Activated T-helper 17 cell treated with anti-CD3 and anti-CD28 coated beads, Interleukin-2, amount 50 U/mL, for 72 hours (primary cell): ENCODE measurements at places on chromosomes 13 and 19.

DNA sequence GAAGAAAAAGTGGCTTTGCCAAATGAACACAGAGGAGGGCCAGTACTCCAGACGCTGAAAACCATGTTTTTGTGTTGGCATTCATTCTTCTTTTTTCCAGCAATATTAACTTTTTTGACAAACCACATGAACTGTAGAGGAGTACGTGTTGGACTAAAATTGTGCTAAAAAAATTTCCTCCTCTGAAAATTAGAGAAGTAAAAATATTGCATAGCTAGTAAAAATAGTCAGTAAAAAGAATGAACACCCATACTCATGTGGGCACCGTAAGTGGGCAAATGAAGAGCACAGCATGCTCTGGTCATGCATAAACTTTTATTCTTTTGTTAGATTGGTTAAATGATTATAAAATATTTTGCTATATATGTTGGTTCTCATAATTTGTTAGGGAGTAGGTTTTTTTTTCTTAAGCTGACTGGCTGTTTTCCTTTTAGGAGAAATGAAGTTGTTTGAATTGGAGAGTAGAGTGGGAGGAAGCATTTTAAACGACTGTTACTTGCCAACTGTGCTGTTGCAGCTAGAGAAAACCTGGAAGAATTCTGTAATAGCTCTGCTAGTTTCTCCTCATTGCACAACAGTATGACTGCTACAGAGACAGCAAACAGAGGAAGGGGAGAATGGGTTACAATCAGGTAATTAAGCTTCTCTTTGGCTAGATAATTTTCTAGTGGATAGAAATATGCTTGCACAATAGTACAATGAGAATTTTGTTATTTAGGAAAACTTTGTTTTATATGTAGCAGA lies 222.4 kb downstream of the KCTD12 start:
- no peak for ATAC-seq

GRCh38 chr19:45191375-45191774 lies 12.8 kb downstream of the BLOC1S3 start:
- no peak for ATAC-seq

DNA sequence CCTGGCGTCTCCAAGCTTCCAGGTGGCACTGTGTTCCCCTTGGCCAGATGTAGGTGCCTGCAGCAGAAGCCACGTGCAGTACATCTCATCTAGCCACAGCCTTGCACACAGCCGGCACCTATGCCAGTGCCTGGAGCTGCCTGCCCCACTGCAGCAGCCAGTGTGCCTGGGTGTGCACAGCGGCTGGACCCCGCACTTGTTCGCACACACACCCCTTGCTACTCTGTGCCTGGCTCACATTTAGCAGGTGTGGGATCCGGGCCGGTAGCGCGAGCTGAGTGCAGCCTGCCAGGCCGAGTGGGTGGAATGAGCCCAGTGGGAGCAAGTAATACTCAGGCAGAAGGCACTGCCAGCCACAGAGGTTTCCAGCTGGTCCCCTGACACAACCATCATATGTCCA lies 26.9 kb upstream of the RBM26 start:
- ATAC-seq: no peak

DNA sequence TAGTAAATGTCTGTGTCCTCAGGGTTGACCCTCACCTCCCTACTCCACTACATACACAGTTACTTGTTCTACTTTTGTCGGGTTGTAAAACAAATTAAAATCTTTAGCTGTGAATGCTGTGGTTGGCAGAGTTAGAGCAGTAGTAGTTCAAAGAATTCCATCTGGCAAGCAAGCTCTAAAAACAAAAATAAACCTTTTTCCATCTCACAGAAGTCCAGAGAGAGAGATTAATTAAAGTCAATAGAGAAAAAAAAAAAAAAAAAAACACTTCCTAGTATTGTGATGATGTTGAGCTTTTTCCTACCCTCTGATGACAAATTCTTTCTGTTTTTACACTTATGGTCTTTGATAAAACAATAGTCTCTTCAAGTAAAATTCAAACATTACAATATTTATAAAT lies 338.4 kb downstream of the PCDH17 start:
- no peak for ATAC-seq

GRCh38 chr19:38656171-38656981 lies 8.9 kb downstream of the ACTN4 start:
- ATAC-seq: peak; percentile 49

DNA sequence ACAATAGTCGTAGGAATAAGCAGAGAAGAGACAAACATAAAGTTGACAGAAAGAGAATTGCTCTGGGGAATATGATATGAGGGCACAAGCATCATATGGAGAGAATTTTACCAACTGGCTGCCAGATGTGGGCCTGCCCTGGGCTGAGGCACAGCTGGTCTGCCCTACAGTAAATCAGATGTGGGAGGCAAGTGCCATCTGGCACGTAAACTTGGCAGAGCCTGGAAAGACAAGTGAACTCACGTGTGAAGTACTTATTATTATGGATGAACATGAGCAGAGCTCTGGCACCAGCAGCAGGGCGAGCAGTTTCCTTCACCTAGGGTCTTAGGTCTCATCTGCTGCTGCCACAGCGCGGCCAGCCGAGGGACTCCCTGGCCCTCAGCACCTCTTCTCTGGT lies 20.6 kb downstream of the PCDH8 start:
- no peak for ATAC-seq

GRCh38 chr19:16837035-16837362 lies 7.8 kb downstream of the SIN3B start:
- ATAC-seq: no peak

- ATAC-seq: peak; percentile 28
Observed at GRCh38 chr13:40666933-40667621, 636 bp upstream of the FOXO1 start.

GRCh38 chr13:58633226-58633625 lies 1001.7 kb downstream of the PCDH17 start:
- no peak for ATAC-seq

DNA sequence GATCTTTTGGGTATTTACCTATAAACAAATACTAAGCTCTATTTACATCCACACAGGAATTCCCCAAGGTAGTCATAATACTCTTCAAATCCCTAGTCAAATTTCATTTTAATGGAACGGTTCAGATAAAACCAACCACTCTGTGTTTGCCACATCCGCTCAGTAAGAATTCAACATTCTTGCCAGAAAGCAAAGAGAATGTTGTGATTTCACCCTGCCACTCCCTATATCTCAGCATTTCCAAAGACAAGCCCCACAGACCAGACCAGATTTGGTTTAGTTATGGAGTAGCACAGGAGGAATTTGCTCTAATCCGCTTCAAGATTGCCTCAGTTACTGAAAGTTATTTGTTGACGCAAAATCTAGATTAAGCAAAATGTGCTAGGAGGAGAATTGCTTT lies 105.6 kb upstream of the SERP2 start:
- ATAC-seq: no peak

DNA sequence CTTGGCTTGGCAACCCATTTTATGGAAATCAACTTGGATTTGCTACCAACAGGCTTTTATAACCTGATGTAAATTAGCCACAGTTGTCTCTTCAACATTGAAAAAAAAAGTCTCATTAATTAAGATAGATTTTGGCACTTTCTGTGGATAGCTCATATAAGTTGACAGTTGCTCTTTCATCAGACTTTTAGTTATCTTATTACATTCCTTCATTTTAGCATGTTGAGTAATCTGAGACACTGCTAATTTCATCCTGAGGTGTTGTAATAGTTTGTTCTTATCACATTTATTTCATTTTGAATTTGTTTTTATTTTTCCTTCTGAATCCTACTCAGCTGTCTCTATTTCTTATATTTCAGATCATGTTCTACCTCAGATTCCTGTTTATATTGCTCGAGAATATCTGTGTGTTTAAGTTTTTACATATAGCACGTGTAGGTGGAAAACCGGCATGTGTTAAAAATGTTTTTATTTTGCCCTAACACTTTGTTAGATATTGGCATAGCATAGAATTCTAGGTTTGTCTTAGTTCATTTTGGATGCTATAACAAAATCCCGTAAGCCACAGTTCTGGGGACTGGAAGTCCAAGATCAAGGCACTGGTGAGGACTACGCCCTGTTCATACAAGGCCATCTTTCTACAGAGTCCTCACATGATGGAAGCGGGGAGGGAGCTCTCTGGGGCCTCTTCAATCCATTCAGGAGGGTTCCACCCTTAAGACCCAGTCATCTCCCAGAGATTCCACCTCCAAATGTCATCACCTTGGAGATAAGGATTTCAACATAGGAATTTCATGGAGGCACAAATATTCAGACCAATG lies 239.4 kb downstream of the COL4A1 start:
- ATAC-seq: no peak

GRCh38 chr13:19071161-19071936 lies 110.3 kb downstream of the TUBA3C start:
- no peak for ATAC-seq

DNA sequence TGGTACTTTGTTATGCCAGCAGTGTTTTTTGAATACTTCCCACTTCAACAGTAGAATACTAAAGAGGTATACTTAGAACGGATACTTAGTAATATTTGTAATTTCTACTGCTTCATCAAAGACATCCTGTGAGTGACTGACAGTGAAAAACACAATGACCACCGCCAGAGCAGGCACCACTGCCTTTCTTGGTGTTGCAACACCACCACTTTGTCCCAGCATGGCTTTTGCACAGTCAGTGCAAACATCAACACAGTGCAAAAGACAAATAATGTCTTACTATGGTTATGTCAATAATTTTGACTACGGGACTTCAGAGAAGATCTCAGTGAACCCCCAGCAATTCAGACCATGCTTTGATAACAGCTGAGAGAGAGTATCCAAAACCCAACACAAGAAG lies 220.5 kb downstream of the RBM26 start:
- ATAC-seq: no peak

GRCh38 chr13:33272531-33273124 lies 12.9 kb downstream of the STARD13 start:
- ATAC-seq: no peak

DNA sequence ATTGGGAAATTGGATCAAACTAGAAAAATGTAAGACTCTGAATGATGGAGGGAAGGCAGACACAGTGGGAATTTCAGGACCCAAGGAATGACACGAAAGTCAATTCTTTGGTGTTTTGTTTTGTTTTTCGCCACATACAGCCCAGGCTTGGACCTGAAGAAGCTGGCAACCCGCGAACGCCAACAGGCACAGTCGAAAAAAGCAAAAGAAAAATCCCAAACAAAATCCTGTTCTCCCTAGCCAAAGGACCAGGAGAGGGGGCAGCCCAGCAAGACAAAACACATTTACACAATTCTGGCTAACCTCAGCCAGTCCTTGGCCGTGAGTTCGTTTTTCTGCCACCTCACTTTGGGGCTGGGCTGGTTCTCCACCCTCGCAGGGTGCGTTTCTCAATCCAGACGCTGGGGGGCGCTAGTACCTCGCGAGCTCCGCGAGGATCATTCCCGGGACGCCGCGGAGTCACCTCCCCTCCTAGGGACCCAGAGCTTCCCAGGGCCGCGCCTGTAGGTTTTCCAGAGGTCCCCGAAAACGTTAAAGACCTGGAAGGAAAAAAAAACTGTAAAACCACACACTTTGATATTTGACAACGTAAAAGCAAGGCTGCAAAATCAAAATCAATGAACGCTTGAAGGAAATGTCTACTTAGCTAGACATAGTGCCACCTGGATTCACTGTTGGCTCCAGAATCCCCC lies 34.9 kb upstream of the TPM4 start:
- peak; percentile 83 for ATAC-seq

GRCh38 chr13:71395053-71395452 lies 472.0 kb downstream of the DACH1 start:
- ATAC-seq: no peak

GRCh38 chr19:2392366-2392765 lies 32.3 kb downstream of the TMPRSS9 start:
- no peak for ATAC-seq

GRCh38 chr19:45074744-45075300 lies 1.5 kb downstream of the ZNF296 start:
- no peak for ATAC-seq

- ATAC-seq: no peak
Observed at GRCh38 chr13:110220471-110220870, 86.5 kb downstream of the COL4A1 start.

- ATAC-seq: no peak
Observed at GRCh38 chr19:30520735-30521479, 148.7 kb downstream of the ZNF536 start.

- ATAC-seq: no peak
Observed at GRCh38 chr19:14030997-14031718, 404 bp upstream of the IL27RA start.

DNA sequence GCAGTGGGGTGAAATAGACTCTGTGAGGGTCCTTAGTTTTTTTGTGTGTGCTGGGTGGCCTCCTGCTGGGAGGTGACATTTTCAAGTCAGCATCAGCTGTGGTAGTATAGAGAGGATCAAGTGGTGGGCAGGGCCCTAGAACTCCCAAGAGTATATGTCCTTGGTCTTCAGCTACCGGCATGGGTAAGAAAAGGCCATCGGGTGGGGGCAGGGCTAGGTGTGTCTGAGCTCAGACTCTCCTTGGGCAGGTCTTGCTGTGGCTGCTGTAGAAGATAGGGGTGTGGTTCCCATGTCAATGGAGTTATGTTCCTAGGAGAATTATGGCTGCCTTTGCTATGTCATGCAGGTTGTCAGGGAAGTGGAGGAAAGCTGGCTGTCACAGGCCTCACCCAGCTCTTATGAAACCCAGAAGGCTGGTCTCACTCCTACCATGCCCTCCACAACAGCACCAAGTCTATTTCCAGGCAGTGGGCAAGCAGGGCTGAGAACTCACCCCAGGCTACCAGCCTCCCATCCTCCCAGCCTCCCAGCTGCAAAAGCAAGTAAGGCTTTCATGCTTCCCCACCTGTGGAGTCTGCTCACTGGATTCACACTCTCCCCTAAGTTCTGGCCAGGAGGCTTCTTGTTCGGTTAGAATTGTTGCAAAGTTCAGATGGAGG lies 130.6 kb upstream of the SOX1 start:
- no peak for ATAC-seq

- ATAC-seq: no peak
Observed at GRCh38 chr19:50292216-50292827, 36.9 kb downstream of the KCNC3 start.

GRCh38 chr19:2097203-2097885 lies 629 bp downstream of the IZUMO4 start:
- peak; percentile 30 for ATAC-seq

- peak; percentile 38 for ATAC-seq
Observed at GRCh38 chr19:13104848-13105711, 2.4 kb upstream of the LYL1 start.

- peak; percentile 90 for ATAC-seq
Observed at GRCh38 chr19:38543807-38544568, 73.8 kb downstream of the MAP4K1 start.

DNA sequence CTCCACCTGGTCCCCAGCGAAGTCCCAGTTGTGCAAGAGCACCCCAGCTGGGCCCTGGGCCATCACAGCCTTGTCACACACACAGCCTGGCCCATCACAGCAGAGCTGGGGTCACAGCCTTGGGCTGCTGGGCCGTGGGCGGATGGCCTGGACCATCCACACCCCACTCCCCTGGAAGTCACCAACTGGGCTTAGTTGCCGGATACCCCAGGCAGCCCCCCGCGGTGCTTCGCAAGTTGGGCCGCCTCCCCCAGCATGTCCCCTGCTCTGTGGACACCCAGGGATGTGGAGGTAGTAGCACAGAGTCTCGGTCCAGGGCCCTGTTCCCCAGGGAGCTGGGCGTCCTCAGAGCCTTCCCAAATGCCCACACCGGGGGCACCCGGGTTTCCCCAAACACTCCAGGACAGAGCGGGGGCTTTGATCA lies 4.5 kb upstream of the ZNF554 start:
- ATAC-seq: no peak

- no peak for ATAC-seq
Observed at GRCh38 chr13:39054112-39054511, 15.9 kb downstream of the NHLRC3 start.
